ENCODE measurements at places on chromosomes 1 and 21.
A peak's percentile ranks its signal among the peaks of the same experiment; 100 is the strongest.

DNA sequence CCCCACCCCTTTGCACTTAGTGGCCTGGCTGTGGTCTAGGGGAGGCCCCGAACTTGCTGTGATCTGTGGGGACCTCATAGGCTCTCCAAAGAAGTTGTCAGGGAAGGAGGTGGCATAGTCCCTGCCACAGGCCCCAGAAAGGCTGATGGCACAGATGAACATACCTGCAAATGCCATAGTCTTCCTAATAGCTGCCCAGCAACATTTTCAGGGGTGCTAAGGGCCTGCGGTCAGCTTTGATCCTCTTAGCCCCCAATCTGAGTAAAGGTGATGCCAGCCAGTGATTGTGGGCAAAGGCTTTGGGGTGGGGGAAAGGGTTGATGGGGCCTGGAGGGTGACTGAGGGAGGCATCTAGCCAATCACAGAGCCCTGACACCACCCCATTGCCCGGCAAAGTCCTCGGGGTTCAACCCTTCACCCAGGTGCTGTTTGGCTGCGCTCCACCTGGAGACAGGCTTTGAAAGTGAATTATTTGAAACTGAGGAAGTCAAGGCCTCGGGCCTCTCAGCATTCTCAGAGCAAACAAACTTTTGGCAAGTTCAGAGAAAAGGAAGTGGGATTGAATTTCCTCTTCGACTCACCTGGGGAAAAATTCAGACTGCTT, 35.8 kb downstream of the PAX7 start:
- DNase-seq, result no peak

DNA sequence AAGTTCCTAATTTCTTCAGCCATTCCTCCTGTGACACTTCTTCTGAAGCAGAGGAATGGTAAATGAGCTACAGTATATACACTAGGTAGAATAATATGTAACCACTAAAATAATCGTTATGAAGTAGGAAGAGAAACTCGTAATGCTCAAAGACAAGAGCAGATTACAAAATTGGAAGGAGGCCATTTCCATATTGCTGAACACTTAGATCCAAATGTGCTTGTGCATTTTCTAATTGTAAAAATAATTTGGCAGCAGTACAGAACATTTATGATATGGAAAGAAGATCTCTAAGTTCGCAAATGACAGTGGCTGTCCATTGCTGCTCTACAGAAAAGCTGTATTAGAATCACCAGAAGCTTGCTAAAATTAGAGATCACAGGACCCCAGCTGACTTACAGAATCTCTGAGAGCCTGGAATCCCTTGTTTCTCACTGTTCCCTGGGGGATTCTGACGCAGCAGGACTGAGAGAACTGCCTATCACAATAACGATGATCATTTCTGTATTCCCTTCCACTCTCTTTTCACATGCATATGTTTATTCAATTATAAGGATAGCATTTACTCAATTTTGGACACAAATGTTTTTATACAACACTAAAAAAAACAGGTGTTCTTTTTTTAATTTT, 242.1 kb downstream of the OMA1 start:
- DNase-seq, result no peak

- peak; percentile 9 for DNase-seq
Measured at GRCh38 chr1:247448107-247448791, 9.7 kb downstream of the OR2B11 start.

GRCh38 chr1:6918925-6919511, 133.8 kb downstream of the CAMTA1 start:
- DNase-seq, result no peak

DNA sequence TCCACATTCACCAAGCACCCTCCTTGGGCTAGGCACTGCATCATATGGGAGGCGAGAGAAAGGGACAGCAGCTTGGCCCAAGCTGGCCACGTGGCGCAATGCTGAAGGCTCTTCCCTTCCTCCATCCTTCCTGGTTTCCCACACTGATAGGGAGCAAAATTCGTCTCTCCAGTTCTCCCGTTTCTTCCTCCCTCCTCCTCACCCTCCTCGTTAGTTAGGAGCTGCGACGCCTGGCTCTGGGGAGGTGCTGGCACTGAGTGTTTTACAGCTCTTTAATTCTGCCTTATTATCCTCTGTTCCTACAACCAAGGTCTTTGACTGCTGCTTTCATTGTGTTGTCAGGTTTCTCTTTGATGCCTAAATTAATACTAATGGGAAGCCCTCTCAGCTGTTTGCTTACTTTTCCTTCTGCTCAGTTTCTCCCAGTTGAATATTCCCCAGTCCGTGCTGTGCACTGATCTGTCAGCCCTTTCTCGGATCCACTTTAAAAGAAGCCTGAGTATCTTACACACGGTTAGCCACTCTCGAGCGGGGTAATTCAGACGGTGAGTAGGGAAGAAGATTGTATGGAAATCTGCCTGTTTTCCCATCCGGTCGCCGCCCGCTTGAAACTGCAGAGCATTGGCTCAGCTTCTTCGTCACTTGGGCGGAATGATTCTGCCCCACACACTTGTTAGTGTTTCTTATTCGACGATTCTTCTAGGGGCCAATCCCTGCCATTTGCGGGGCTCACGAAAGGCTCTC, 56.2 kb upstream of the SMYD2 start:
- peak; percentile 7 for DNase-seq

GRCh38 chr1:64975127-64975526, 8.8 kb upstream of the JAK1 start:
- no peak for DNase-seq

GRCh38 chr1:185040408-185040735, 5.0 kb upstream of the RNF2 start:
- DNase-seq, result no peak

DNA sequence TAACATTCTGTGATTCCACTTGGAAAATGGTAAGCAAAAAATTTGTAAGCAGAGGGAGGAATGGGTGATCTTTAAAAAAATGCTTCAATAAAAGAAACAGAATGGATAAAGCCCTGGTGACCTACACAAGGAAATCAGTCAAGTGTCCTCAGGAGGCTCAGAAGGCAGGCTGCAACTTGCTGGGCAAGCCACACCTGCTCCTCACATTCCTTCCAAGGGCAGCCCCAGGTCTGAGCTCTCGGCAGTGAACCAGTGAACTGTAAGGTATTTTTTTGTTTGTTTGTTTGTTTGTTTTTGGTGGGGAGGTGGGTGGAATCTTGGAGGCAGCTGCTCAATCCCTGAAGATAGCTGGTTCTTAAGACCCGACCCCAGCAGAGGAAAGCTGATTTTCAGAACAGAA, 4.4 kb downstream of the TACSTD2 start:
- DNase-seq, result no peak

DNA sequence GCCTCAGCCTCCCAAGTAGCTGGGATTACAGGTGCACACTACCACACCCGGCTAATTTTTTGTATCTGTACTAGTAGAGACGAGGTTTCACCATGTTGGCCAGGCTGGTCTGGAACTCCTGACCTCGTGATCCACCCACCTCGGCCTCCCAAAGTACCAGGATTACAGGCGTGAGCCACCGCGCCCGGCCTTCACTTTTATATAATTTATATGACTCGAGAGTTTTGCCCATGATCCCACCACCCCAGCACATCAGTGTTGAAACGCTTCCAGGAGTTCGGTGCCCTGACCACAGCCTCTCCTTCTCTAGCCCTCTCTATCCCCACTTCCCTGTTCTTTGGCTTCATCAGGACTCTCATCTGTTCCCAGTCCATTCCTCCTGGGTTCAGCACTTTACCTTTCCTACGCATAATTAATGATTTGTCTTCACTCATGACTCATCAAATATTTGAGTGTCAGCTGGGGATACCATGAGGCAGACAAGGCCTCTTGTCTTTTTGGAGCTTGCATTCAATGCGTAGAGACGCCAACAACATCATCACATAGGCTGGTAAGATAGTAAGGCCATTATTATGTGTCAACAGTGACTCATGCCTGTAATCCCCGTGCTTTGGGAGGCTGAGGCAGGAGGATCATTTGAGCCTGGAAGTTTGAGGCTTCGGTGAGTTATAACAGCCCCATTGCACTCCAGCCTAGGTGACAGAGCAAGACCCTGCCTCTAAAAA, 1.4 kb downstream of the PMF1 start:
- no peak for DNase-seq

DNA sequence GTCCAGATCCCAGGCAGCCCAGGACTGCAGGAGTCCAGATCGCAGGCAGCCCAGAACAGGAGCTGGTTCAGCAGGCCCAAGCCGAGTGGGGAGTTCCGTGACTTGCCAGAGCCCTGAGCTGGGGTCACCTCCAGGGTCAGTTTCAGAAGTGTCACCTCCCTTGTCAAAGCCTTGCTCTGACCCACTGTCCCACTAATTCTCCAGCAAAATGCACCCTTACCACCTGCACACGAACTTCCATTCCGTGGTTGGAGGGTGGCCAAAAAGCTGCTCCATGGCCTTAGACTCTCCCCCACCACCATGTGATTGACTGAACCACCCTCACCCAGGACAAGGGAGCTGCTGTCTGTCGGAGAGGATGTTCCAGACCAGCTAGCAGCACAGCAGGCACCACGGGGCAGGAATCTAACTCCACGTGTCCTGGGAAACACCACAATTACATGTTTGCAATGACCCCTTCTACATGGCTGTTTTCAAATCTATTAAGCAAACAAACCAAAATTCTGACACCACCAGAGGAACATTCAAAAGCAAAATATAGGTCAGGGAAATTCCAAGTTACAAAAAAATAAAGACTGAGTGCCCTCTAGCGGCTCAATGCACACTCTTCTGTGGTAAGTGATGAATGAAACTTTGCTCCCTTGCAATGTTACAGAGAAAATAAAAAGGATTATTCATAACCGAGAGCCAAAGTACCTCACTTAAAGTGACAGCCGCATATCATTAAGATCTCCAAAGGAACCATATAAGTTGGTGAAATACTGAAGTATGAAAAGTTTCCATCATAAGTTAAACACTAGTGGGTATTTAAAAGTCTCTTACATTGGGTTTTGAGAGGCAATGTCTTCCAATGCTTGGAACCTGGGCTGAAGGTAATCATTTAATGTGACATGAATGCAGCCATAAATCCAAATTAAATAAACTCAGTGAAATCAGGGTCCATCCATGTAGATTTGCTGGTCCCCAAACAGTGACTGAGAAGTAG, 76.3 kb downstream of the NPHP4 start:
- peak; percentile 12 for DNase-seq

DNA sequence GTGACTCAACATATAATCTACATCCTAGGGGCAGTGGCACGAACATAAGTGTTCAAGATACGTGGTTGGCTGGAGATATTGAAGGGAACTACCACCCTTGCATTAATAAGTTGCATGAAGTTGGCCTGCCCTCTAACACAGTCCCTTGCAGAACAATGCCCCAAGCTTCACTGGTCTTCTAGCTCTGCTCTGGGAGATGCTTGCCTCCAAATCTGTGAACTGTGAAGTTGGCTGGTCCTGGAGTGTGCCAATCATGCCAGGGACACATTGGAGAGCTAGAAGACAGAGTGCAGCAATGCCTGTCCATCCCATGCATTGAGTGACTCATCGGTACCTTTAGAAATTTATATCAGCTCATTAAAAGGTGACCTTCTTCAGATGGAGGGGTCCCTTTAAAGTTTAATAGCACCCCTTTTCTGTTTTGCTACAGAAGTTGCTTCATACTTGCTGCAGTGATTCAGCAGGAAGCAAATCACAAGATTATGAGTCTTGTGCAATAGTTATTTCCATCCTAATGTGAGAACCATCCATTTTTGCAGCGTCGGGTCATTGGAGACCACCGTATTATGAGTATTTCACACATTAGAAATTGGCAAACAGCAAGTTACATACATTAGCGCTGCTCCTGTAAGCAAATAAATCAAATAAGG, 55.2 kb upstream of the KAZN start:
- peak; percentile 33 for DNase-seq

- DNase-seq, result no peak
Measured at GRCh38 chr1:242524571-242525359, at the start of gene PLD5. Gene PLD5 (minus strand): TSS chr1:242524697.

GRCh38 chr1:17709981-17710380, 45.2 kb upstream of the ACTL8 start:
- no peak for DNase-seq

DNA sequence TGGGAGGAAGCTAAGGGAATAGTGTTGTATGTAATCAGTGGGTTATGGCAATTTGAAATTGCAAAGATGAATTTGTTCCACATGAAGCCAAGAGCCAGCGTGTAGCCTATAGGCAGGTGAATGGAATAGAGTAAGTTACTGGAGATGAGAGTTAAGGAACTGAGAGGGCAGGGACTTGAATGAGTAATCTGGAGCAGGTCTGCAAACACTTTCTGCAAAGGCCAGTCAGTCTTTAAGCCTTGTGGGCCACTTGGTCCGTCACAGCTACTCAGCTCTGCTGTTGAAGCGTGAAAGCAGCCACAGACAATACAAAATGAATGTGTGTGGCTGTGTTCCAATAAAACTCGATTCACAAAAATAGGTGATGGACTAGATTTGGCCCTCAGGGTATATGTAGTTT, 29.2 kb downstream of the SZT2 start:
- DNase-seq, result no peak

- DNase-seq, result no peak
Measured at GRCh38 chr1:160309571-160309970, 24.6 kb upstream of the PEX19 start.

DNA sequence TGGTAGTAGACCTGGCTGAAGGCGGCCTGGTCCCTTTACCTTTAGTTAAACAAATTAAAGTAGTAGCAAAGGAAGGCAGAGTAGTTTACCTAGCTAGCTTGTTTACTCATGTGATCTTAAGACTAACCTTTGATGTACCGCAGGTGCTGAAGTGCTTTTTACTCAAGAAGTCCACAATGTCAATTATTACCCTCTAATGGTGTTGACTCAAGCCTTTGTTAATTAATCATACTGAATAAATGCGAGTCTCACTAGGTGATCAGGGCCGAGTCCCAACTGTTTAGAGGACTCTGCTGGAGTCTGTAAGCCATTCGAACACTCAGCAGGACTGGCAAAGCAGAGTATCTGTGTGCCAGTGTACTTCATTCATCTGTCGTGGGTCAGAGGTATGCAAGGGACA, 381.1 kb upstream of the NCAM2 start:
- no peak for DNase-seq

GRCh38 chr21:42344631-42345030, 6.2 kb downstream of the TFF2 start:
- DNase-seq, result no peak

DNA sequence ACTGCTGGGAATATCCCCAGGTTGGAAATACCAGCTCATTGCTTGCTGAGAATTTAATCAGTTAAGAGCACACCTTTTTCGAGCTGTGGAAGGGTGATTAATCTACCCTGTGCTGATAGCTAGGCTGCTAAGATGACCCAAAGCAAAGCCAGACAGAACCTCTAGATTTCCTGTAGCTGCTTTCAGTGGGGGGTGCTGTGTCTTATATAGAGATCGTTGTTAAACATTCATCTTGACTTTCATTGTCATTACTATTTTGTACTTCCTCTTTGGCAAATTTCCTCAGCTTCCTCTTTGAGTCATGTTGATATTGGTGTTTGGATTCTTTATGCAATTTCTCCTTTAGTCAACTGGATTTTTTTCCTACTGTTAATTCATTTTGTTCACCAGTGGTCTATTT, 155.3 kb downstream of the DISC1 start:
- no peak for DNase-seq

GRCh38 chr21:36858320-36858957, 108.0 kb downstream of the HLCS start:
- no peak for DNase-seq
